ENCODE measurements at places on chromosomes 16 and 17. TPM values are rescaled to one million over a fixed set of nuclear protein-coding genes. Genes with fewer than 3 reads are reported as not detected.

Gene AURKB
- total RNA-seq = 3.9 TPM

Gene ZG16B
- total RNA-seq = 4.7 TPM

Gene PPP1R1B
- total RNA-seq = 21.3 TPM

Gene ATAD5
- 2.2 TPM for total RNA-seq

Gene CNTNAP4
- 0.71 TPM for total RNA-seq

Gene RTN4RL1
- total RNA-seq = 7.3 TPM

Gene ARHGDIG
- 0.58 TPM for total RNA-seq

Gene MIF4GD
- 32.8 TPM for total RNA-seq

Gene MVD
- total RNA-seq = 39.1 TPM
